IPS-NIHi11 (cell line): ENCODE measurements at places on chromosomes 12 and 14.

GRCh38 chr14:53764846-53765245 lies 191.8 kb downstream of the BMP4 start:
- no peak for DNase-seq

- no peak for DNase-seq
These were observed 30.8 kb upstream of the PNMA1 start for GRCh38 chr14:73744874-73745529.

DNA sequence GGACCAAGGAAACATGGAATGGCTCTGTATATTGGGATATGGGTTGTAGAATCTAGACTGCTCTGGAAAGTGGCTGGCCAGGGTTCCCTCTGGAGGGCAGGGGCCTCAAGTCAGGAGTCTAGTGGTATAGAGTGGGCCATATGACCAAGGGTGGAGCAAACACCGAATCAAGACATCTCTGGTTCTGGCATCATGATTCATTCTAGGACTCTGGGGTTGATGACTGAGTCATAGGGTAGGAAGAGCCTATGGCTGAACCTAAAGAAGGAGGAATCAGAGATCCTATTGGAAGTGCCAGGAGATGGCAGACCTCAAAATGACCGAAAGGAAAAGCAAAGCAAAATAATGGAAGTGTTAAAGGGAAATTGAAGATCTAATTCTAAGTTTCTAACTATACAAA lies 356.4 kb upstream of the PRICKLE1 start:
- no peak for DNase-seq

GRCh38 chr12:43636725-43637463 lies 84.9 kb upstream of the ADAMTS20 start:
- no peak for DNase-seq

DNA sequence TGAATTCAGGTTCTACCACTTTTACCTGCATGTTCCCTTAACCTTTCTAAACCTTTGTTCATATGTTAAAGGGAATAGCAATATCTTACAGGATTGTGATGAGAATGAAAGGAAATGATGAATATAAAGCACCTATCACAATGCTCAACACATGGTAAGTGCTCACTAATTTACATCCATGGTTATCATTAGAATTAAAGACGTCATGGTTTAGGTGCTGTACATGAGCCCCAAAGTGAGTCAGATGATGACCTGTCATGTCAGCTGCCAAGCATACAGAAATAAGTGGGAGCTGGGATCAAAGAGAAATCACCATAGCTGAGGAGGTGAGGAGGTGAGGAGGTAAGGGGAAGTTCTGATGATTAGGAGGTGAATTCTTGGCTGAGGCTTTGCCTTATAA lies 135.9 kb upstream of the ATP2B1 start:
- no peak for DNase-seq

DNA sequence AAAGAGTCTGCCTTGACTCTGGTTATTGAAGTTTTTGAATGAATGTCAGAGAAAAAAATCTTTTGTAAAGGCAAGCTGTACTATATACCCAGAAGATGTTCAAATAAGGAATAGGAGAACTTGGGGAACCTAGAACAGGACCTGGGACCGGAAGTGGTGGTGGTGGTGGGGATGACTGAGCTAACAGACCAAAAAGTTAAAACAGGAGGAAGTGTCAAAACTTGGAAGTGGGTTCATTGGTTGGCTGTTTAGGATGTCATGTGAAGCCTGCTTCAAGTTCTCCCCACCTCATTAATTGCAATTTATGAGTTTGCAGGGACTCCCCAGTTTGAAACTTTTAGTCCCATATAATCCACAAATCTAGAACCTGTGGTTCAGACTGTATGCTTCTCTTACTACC lies 26.2 kb downstream of the PLXNC1 start:
- no peak for DNase-seq

GRCh38 chr12:54660320-54660962 lies 12.3 kb upstream of the DCD start:
- DNase-seq: no peak

GRCh38 chr14:88933191-88933590 lies 108.7 kb downstream of the TTC8 start:
- DNase-seq: no peak

GRCh38 chr12:48001505-48002413 lies 2.5 kb downstream of the COL2A1 start:
- peak; percentile 87 for DNase-seq

- DNase-seq: no peak
These were observed 120.3 kb downstream of the VRK1 start for GRCh38 chr14:96917442-96917963.

GRCh38 chr14:42980419-42980818 lies 1373.7 kb downstream of the LRFN5 start:
- no peak for DNase-seq

DNA sequence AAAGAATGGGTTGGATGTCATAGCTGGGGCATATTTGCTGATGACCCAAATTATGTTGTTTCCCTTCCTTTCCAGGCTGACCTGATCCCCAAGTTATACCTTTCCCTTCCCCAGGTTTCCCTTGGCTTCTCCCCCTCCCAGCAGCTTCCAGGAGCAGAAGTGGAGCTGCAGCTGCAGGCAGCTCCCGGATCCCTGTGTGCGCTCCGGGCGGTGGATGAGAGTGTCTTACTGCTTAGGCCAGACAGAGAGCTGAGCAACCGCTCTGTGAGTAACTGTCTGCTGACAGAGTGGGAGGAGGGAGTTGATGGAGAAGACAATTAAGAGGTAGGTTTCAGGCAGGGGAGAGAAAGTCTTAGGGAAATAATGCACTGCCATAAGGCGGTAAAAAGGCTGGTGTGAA lies 25.0 kb downstream of the A2ML1 start:
- DNase-seq: no peak

DNA sequence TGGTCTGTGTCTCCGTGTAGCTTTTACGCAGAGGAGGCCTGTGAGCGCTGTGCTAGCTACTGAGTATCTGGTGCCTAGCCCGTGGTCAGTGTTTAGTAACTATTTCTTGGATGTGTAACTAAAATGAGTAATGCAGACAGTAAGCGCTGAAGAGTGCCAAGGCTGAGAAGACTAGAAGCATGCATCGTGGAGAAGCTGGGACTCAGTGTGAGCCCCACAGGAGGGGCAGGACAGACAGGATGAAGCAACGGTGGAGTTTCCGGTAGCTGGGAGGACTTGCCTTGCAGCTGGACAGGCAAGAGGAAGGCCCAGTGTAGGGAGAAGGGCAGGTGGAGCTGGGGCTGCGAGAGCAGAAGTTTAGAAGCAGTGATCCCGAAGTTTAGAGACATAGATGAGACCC lies 233.4 kb upstream of the FKBP4 start:
- no peak for DNase-seq

GRCh38 chr12:22459838-22460490 lies 84.4 kb downstream of the C2CD5 start:
- DNase-seq: peak; percentile 43

DNA sequence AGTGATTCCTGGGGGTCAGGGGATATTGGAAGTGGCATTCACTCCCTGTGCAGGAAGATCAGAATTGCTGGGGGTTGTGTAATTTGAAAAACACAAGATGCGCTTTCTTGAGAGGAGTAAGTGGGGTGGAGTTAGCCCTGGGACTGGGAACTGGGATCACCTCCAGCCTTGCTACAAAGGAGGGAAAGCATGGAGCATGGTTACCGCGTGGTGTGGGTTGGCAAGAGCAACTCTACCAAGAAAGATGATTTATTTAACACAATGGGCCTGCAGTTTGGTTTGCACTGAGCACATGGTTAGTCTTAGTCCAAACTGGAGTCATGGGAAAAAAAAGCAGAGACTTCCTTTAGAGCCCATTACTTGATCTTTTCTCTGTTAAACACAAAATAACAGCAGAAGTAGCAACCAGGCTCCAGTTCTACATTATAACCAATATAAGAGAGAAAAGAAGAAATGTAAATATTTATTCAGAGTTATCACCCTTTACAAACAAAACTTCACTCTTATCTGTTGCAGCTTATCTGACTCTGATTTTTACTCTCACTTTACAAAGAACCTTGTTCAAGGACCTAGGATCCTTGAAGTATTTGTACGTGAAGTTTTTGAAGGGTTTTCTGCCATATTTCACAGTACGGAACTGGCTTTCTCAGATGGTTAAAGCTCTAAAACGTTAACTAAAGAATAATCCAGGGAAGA lies 2.1 kb upstream of the NIN start:
- DNase-seq: no peak

DNA sequence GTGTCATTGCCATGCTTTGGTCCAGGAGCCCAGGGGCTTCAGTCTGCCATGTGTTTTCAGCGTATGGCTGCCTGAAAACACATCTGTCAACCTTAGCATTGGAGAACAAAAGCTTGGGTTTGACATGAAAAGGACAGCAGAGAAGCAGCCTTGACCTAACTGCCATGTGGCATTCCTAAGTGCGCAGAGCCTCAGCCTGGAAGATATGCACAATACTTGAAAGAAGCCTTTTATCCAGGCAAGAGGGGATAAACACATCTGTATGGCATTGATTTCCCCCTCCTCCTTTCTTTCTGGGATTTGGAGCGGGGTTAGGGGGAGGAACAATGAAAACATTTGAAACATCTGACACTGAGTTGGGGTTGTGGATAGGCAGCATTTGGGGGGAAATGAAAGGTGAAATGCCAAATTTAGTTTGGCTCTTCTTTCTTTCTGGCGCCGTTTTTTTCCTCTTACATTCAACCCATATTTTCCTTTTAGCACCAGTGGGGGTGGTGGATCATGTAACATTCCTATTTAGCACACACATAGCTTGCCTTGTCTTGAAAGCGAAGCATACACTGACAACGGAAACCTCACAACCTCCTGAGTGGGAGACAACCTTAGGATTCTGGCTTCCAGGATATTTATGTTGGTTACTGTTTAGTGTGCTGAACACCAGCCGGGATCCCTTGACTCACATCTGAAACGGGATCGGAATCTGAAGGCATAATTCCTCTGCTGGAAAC lies 177.0 kb downstream of the C12orf75 start:
- no peak for DNase-seq

DNA sequence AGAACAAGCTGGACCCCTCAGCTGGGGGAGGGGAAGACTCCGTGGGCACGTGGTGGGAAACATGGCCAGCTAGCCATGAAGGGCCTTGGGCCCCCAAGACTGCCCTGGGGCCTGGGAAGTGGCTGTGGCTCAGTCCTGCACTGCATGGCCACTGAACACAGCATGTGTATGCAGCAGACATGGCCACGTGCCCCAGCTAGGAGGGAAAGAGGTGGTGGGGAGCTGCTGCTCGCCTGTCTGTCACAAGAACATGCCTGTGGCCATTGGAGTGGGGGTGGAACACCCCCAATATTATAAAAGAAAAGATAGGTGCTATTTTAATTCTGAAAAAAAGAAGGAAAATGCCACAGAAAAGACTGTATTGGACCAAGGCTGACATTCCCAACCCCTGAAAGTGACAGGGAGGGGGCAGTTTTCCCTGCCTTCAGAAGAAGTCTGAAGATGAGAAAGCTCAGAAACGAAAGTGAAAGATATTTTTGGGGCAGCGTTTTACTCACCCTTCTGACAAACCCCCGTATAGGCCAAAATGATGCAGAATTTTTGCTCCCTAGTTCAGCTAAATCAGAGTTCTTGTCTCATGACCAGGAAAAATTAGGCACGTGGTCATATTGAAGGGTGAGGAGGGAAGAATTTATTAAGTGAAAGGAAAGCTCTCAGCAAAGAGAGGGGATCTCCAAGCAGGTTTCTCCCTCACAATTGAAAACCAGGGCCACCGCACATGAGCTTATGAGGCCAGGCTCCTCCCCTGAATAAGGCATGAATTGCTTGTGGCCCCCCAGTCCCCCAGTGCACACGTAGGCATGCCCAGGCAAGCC lies 35.2 kb upstream of the PCNX1 start:
- DNase-seq: no peak

- no peak for DNase-seq
These were observed 22.9 kb downstream of the KCNA1 start for GRCh38 chr12:4932576-4932975.

DNA sequence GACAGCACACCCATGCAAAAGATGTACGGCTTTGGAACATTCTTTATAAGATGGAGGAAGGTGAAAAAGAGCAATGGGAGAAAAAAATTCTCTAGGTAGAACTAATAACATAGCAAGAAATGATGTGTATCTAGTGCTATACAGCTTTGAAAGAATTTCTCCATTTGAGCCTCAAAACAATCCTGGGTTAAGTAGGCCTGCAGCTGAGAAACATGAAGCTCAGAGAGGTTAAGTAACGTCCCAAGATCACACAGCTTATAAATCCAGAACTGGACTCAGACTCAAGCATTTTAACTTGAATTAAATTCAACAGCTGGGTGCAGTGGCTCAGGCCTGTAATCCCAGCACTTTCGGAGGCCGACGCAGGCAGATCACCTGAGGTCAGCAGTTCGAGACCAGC lies 32.9 kb downstream of the TTC7B start:
- DNase-seq: no peak

GRCh38 chr14:50607181-50607580 lies 47.2 kb downstream of the ATL1 start:
- DNase-seq: no peak

DNA sequence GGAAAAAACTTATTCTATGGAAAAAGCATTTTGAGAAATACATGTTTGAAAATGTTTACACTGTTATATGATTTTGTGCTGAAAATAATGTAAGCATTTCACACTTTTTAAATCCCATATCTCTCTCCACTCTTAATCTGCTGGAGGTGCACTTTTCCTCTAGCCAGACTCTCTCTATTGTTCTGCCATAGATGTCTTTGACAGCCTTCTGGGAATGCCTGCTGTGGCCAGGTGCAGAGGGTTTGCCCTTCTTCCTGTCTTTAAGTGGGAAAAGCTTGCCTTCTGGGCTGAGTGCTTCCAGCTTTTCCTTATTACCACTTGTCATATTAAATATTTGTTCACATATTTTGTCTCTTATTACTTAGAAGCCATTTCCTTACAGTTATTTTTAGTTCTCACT lies 60.1 kb upstream of the PPM1H start:
- DNase-seq: peak; percentile 39

GRCh38 chr12:77816196-77816595 lies 14.5 kb upstream of the NAV3 start:
- DNase-seq: no peak

DNA sequence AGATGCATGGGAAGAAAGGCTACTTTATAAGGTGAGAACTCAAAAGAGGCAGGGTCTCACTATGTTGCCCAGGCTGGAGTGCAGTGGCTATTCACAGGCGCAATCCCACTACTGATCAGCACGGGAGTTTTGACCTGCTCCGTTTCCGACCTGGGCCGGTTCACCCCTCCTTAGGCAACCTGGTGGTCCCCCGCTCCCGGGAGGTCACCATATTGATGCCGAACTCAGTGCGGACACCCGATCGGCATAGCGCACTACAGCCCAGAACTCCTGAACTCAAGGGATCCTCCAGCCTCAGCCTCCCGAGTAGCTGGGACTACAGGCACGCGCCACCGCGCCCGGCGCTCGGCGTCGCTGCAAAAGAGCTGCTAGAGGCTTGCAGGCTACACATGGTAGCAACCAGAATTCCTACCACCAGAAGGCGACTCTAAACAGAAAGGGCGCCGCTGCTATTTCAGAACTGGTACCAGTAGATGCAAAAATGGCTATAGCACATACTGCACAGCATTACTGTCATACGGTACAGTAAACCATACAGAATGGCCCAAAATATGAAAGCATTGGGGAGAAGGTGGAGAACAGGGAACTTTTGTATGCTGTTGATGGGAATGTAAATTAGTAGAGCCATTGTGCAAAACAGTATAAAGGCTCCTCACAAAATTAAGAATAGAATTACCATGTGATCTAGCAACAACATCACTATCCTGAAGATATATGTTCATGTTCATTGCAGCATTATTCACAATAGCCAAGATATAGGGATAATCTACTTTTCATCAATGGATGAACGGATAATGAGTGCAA lies 1.2 kb upstream of the NEMF start:
- peak; percentile 72 for DNase-seq

GRCh38 chr14:47857646-47858045 lies 182.2 kb upstream of the MDGA2 start:
- DNase-seq: no peak
